ENCODE measurements at places on chromosomes 4 and X.

GRCh38 chrX:111759686-111760085 lies 78.7 kb downstream of the ALG13 start:
- no peak for DNase-seq

DNA sequence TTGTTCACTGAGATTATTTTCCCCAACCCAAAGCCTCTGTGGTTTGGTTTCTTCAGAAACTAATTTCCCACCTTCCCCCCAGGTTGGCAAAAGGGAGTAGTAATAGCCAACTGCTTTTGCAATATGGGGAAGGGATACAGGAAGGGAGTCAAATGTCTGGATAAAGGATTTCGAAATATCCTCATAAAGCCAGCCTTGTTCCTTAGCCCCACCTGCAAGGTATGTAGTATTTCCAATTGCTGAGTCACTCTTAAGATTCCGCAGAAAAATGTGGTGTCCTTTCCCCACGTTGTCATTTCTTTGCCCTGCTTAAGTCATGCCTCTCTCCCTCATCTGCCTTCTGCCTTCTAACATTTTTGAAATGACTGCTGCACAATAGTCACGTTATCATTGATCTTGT lies 138.8 kb upstream of the DCAF8L1 start:
- DNase-seq = no peak

- no peak for DNase-seq
Observed at GRCh38 chr4:164441109-164441508, 312.8 kb upstream of the SMIM31 start.

DNA sequence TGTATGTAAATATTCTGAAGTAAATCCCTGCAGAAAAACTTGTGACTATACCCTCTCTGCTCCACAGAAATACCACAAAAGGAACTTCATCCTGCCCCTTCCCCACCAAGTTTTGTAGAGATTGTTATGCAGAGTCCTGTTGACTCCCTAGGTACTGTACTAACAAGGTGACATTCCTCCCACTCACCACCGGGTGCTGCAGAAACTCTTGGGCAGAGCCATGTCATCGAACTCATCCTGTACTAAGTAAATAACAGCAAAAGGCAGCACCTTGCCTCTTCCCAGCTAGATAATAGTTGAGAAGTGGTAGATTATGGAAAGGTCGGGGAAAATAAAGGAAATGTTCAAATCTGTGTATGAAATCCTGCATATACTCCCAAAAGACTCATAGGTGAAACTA lies 233.3 kb downstream of the STPG2 start:
- no peak for DNase-seq
